MG63 (cell line): ENCODE measurements at places on chromosomes 1 and 21. TPM values are rescaled to one million over a fixed set of nuclear protein-coding genes. Genes with fewer than 3 reads are reported as not detected.

The KCNJ9 gene
- not detected in 2 replicates for total RNA-seq

DNA sequence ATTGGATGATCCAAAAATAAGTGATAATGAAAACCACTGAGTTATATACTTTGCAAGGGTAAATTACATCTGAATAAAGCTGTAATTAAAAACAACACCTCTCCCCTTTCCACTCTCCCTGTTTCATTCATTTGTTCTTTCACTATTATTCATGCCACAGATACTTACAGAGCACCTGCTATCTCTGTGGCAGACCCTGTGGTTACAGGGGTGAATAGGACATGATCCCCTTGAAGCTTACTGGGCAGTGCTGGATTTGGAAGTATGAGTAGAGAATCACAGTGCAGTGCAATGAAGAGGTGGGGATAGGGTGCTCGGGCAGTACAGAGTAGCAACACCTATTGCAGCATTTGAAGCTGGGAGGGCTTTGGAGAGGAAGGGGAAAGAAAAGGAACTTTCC is 21.7 kb downstream of the ARV1 start:
- DNase-seq: no peak

- DNase-seq: no peak
Measured at GRCh38 chr1:215146240-215146975, 63.9 kb downstream of the KCNK2 start.

DNA sequence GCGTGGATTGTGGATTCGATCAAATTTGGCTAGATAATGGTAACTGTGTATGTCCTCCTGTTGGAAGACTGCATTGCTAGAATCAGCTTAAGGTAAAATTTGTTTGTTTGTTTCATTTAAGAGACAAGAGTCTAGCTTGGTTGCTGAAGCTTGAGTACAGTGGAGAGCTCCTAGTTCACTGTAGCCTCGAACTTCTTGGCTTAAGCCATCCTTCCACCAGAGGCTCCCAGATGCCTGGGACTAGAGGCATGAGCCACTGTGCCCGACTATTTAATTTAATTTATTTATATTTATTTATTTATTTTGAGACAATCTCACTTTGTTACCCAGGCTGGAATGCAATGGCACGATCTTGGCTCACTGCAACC is 1.5 kb downstream of the PHACTR4 start:
- no peak for DNase-seq

DNA sequence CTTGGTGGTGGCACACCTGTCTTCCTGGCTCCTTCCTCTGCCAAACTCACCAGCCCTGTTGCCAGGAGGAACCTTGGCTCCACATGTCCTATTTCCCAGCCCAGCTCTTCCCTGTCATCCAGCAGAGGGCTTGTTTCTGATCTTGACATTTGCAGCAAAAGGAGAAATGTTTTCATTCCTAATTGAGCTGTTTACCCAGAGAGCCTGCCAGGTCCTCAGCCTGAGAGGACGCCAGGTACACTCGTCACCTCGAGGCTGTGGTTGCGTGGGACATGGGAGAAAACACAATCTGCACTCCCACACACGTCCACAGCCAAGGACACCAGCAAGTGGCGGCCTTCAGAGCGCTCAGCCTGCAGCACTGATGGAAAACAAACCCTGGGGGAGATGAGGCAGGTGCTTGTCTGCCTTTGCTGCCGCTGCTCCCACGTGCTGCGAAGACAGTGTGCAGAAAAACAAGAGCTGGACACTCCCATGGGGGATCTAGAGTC is 132.8 kb upstream of the CD34 start:
- DNase-seq: no peak

DNA sequence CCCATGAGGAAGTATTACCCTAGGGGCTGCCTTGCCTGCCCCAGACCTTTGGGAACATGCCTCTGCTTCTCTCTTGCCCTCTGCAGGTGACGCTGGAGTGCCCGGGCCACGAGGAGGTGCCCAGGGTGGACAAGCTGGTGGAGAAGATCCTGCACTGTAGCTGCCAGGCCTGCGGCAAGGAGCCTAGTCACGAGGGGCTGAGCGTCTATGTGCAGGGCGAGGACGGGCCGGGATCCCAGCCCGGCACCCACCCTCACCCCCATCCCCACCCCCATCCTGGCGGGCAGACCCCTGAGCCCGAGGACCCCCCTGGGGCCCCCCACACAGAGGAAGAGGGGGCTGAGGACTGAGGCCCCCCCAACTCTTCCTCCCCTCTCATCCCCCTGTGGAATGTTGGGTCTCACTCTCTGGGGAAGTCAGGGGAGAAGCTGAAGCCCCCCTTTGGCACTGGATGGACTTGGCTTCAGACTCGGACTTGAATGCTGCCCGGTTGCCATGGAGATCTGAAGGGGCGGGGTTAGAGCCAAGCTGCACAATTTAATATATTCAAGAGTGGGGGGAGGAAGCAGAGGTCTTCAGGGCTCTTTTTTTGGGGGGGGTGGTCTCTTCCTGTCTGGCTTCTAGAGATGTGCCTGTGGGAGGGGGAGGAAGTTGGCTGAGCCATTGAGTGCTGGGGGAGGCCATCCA is 7.8 kb upstream of the HTR6 start:
- DNase-seq: no peak

DNA sequence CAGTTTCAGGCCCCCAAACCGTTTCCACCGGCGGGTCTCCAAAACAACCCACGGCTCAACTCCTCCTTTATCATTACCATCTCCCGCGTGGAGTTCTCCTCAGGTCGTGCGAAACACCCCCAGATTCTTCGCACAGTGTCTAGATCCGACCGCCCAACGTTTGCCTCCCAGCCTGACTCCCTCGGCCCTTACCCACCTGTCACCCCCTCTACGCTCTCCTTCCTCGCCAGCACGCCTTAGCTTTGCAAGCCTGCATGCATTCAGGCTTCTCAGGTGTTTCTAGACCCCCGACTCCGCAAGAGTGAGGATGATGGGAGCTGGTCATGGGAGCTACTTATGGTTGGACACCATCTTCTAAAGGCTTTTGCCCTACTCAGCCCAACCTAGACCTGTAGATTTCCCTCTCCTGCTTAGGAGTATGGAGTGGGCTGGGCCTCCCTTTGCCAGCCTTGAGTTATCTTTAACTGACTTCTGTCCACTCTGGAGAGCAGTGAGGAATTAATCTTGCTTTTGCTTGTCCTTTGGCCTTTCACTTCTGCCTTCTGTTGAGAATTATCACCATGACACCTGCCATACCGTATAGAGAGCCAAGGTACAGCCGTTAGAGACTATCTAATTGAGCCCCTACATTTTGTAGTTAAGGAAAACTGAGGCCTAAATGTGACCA is 865 bp downstream of the ATP5IF1 start:
- DNase-seq: no peak
